ENCODE measurements at places on chromosomes 12 and 14.

DNA sequence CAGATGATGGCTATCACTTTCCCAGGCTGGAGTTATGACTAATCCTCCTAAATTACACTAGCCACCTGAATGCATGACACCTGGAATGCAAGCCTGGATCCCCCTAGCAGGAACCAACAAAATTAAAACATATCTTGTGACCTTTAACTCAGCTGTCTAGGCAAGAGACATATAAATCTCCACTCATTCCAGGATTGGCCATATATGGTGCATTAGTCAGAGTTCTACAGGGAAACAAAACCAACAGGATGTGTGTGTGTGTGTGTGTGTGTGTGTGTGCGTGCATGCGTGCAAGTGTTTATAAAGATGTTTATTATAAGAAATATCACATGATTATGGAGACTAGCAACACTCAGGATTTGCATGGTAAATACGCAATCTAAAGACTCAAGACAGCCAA lies 212.8 kb downstream of the KIF21A start:
- no peak for DNase-seq

DNA sequence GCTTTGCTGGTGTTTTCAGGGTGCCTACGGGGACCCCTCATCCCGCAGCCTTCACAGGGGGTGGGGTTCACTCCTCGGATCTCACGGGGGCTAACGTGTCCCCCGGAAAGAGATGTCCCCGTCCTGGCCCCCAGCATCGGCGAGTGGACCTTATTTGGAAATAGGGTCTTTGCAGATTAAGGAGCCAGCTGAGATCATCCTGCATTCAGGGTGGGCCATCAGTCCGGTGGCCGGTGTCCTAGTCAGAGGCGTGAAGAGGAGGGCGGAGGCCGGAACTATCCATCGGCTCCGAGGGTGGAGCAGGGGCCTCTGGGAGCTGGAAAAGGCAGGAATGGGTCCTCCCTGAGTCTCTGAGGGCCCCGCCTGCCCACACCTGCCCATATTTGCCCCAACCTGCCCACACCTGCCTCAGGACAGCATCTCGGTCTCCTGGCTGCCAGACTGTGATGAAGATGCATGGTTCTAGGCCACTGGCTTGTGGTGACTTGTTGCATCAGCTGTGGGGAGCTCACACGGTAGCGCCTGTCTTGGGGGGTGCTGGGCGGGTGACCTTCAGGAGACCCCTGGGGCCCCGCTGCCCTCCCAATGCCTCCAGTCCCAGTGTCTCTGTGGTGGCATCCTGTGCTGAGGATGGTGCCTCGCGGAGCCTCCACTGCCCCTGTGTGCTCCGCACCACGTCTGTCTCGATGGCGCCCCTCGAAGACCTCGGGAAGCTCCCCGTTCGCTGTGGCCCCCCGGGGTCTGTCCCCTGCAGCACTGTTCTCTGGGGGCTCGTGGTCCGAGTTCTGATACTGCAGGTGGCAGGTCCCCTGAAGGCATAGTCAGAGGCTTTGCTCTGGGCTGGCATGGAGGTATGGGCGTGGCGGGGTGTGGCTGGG lies 14.7 kb downstream of the NOC4L start:
- no peak for DNase-seq

DNA sequence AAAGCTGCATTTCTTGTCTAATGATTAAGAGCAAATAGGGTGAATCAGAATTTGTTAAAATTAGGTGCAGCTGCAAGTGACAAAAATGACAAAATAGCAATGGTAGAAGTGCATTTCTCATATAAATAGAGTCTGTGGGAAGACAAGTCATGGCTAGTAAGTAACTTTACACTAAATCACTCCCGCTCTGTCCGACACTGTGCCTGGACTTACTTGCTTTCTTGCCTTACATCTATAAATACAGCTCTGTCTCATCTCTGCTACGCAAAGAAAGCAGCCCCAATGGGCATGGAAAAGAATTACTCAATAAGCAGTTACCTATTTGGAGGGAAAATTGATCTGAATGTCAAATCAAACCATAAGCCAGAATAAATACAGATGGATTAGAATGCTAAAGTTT lies 245.4 kb upstream of the KRR1 start:
- DNase-seq: no peak

GRCh38 chr12:105573574-105573973 lies 243.1 kb downstream of the C12orf75 start:
- no peak for DNase-seq

DNA sequence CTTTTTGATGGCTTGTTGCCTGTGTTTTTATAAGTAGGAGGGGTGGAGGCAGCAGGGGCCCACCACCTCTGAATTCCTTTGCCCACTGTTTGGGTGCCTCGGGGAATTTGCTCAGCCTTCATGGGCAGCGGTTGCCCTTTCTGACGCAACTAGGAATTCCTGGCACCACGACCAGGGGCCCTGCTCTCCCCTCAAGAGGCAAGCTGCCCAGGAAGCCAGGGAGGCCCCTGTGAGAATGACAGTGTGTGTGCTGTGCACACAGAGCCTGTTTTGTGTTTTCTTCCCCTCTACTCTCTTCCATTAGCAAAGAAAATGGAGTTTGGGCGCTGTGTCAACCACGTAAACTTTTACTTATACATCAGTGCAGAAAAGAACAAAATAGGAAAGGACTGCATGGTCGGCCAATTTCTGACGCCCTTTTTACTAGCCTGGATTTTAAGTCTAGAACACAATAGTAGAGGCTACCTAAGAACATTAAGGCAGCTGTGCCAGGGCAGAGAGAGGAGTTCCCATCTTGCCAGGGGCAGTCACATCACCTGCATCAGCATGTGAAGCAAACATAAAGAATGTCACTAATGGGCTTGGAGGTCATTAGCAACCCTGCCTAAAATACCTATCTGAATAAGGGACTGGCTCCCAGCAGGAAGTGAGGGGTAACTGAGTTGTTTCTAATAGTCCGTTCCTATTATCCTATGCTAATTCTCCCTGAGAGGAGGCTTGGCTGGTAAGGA lies 17.9 kb upstream of the PTGR2 start:
- no peak for DNase-seq

DNA sequence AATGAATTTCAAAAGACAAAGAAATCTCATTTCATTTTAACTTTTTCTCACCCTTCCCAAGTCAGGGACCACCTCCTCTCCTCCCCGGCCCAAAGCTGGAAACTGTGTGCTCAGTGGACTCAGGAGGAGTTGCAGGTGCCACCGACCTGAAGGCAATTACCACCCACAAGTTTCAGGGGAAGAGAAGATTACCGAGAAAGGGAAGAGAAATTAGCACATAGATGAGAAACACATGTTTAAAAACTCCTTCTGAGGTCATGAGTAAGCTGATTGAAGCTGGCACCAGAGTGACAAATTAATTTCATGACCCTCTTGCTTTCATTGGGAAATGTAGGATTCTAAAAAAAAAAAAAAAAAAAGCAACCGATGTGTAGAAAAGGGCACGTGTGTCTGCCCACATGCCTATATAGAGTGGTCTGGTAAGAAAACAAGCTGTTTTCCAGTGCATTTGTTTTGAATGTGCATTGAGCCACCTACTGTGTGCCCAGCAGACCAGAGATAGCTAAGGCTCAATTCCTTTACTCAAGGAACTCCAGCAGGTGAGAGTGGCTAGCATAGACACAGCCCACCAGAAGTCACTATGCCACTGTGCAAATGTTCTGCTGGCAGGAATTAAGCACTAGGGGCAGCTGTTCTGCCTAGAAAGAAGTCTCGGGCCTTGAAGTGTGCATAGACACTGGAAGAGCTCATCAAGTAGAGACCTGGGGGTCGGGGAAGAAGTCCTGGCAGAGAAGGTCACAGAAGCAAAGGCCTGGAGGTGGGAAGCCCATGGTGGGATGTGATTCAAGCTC lies 30.5 kb downstream of the DPF3 start:
- no peak for DNase-seq

GRCh38 chr14:68693926-68694325 lies 98.9 kb downstream of the ZFP36L1 start:
- no peak for DNase-seq

- DNase-seq: no peak
These were observed 18.5 kb upstream of the AMN start for GRCh38 chr14:102903889-102904512.

DNA sequence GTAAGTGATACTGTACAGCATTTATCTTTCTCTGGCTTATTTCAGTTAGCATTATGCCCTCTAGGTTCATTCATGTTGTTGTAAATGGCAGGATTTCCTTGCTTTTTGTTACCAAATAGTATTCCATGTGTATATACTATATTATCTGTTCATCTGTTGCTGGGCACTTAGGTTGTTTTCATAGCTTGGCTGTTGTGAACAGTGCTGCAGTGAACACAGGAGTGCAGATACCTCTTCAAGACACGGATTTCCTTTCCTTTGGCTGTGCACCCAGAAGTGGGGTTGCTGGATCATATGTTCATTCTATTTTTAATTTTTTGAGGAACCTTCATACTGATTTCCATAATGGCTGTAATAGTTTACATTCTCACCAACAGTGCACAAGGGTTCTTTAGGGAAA lies 21.5 kb downstream of the EP400 start:
- DNase-seq: no peak

- DNase-seq: no peak
These were observed 38.0 kb upstream of the CPM start for GRCh38 chr12:68970951-68971350.

GRCh38 chr14:23877538-23878180 lies 75.9 kb upstream of the DHRS4 start:
- peak; percentile 31 for DNase-seq

GRCh38 chr12:108441549-108441948 lies 73.5 kb upstream of the FICD start:
- DNase-seq: no peak

DNA sequence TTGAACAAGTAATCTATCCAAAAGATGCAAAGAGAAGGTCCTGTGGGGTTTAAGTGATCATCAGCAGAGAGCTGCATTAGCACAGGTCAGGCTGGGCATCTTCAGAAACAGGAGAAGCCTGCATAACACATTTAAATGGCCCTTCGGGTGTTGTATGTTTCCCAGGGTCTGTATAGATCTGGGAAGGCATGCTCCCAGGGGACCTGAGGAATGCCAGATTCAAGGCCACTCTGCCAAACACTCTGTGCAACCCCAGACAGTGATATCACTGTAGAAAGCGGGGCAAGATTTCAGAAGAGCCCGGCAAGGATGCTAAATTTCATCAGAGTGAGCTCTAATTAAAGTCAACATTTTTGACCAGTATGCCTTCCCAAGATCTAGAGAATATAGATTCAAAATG lies 92.9 kb downstream of the ARMH4 start:
- DNase-seq: no peak

GRCh38 chr14:95445161-95445560 lies 71.3 kb downstream of the SYNE3 start:
- DNase-seq: no peak

DNA sequence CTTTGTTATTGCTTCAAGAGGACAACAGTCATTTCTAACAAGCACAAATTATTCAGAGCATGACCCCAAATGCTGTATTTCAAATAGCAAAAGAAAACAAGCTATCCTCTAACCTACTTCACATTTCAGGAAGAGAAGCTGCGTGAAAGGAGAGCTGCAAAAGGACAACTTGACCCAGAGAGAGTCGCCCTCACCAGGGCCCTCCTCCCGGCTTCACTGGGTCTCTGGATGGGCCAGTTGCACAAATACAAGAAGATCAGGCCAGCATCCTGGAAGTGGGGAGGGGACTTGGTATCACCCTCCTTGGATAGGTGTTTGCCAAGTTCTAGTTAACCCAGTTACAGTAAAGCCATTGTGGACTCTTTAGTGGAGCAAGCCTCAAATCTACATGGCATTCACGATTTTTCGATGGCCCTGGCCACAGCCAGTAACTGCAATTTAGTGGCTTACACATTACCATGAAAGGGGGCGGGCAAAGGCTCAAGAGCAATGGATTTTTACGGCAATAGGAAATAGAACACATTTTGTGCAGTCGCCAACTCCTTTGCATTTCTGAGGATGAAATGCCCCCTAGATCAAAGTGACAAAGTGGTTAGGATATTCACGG lies 166.9 kb upstream of the DIO2 start:
- no peak for DNase-seq

DNA sequence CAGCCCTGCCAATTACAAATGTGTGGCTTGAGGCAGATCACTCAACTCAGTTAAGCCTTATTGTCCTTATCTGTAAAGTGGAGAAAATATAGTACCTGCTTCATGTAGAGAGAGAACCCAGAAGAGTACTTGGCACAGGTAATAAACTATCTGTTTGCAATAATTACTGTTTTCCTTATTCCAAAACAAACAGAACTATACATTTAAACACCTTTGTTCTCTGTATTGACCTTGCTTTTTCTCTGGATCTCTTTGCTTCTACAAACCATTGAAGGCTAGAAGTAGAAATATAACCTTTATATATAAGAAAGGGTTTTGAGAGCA lies 70.8 kb upstream of the SRSF5 start:
- no peak for DNase-seq

DNA sequence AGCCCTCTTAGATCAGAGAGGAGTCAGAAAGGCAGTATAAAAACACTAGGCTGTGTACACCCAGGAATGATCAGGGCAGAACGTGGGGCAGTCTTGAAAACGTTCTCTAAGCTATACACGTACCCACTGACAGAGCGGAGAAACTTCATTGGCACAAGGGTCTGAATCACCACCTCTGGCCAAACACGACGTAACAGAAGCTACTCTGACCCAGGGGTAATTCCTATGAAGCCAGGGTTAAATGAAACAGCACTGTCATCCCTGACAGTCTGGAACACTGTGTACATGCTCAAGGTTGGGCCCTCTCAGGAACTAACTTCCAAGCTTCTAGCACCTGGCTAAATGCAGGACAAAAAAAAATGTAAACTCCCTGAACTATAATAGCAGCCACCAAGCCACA lies 38.4 kb downstream of the PARP11 start:
- DNase-seq: no peak

DNA sequence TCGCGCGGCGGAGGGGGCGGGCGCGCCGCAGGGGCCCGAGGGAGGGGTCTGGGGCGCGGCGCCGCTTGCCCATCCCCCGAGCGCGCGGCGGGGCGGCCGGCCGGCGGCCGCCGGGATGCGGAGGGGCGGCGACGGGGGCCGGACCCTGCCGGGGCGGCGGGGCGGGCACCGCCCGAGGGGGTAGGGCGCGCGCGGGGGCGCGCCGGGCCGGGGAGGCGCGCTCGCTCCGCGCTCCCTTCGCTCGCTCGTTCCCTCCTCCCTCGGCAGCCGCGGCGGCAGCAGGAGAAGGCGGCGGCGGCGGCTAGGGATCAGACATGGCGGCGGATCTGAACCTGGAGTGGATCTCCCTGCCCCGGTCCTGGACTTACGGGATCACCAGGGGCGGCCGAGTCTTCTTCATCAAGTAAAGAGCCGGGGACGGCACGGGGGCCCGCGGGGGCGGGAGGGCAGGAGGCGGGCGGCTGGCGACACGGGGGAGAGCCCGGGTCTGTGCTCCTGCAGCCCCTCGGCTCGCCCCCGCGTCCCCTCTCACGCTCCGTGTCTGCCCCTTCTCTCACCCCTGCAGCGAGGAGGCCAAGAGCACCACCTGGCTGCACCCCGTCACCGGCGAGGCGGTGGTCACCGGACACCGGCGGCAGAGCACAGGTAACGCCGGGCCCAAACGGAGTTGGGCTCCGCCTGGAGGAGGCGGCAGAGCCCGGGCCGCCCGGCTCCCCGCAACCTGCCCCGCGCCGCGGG lies at the start of gene PLEKHA5:
PLEKHA5 (plus strand) TSS at position 248 of the 738 bp plus-strand sequence; CDS start at position 315, 67 bp downstream.
- peak; percentile 49 for DNase-seq

DNA sequence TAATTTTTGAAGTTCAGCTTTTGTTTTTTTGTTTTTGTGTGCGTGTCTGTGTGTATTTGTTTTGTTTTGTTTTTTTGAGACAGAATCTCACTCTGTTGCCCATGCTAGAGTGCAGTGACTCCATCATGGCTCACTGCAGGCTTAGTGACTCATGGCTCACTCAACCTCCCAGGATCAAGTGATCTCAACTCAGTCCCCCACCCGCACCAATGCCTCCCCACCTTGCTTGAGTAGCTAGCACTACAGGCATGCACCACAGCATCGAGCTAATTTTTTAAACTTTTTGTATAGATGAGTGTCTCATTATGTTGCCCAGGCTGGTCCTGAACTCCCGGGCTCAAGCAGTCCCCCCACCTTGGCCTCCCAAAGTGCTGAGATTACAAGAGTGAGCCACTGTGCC lies 981.4 kb downstream of the BCL11B start:
- DNase-seq: no peak

Measured in GM13976 (cell line).